ENCODE measurements at places on chromosomes 5 and 9. TPM values are rescaled to one million over a fixed set of nuclear protein-coding genes. Genes with fewer than 3 reads are reported as not detected.

DNA sequence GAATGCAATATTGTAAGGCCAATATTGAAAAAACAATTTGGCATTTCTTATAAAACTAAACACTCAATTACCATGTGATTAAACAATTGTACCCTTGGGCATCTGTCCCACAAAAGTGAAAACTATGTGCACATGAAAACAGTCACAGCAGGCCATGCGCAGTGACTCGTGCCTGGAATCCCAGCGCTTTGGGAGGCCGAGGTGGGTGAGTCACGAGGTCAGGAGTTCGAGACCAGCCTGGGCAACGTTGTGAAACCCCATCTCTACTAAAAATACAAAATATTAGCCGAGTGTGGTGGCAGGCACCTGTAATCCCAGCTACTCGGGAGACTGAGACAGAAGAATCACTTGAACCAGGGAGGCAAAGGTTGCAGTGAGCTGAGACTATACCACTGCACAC, 343.7 kb downstream of the DMRTA1 start:
- H3K27me3 ChIP-seq = no peaks in the 10 kb centered on the region
- no peak overlapping the region for H3K27ac ChIP-seq
- DNase-seq = no peak
- no peaks in the 10 kb centered on the region for H3K4me1 ChIP-seq

Gene BTNL3
- not detected for total RNA-seq

DNA sequence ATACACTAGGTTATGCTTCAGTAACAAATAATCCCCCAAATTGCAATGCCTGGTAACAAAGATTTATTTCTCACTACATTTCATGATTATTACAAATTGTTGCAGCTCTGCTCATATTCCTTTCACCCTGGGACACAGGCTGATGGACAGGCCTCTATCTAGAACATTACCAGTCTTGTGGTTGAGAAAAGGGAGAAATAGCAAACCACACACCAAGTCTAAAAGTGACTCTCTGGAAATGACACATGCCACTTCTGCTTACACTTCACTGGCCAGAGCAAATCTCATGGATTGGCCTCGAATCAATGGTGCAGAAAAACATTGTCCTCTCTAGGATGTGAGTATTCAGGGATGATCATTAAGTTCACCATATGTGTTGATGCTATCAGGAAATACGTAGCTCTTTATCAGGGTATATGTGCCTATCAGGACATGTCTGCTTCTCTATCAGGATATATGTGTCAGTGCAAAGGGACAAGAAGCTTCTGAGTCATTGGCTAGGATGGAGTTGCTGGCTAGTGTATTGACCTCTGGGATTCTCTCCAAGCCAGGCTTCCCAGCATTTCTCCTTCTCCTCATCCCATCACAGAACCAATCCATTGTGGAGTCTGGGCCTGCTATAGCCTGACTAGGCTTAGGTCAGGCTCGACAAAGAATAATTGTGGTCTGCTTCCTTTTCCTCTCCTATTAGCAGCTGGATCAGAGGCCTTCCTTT, 91.1 kb upstream of the CEP78 start:
- DNase-seq = no peak
- no peaks in the 10 kb centered on the region for H3K27me3 ChIP-seq
- no peaks in the 10 kb centered on the region for H3K4me1 ChIP-seq
- no peak overlapping the region for H3K4me3 ChIP-seq

DNA sequence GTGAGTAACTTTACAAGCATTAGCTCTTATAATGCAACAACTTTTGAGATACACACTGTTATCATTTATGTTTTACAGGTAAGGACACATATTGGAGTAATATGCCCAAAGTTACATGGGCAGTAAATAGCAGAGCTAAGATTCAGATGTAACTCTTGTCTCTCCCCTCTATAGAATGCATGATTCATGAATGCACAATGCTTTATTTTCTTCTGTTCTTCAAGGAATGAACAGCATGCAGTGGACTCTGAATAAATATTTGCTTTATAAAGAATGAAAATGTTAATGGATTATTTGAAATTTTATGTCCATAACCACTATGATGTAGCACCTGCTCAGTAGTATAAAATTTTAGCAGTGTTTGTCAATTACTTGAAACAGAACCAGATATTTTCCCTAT, 629.5 kb downstream of the KCTD16 start:
- no peaks in the 10 kb centered on the region for H3K36me3 ChIP-seq
- no peak overlapping the region for H3K27ac ChIP-seq
- no peak overlapping the region for H3K4me3 ChIP-seq
- no peaks in the 10 kb centered on the region for H3K4me1 ChIP-seq
- no peaks in the 10 kb centered on the region for H3K27me3 ChIP-seq

Gene SLC24A2
- total RNA-seq = not detected

DNA sequence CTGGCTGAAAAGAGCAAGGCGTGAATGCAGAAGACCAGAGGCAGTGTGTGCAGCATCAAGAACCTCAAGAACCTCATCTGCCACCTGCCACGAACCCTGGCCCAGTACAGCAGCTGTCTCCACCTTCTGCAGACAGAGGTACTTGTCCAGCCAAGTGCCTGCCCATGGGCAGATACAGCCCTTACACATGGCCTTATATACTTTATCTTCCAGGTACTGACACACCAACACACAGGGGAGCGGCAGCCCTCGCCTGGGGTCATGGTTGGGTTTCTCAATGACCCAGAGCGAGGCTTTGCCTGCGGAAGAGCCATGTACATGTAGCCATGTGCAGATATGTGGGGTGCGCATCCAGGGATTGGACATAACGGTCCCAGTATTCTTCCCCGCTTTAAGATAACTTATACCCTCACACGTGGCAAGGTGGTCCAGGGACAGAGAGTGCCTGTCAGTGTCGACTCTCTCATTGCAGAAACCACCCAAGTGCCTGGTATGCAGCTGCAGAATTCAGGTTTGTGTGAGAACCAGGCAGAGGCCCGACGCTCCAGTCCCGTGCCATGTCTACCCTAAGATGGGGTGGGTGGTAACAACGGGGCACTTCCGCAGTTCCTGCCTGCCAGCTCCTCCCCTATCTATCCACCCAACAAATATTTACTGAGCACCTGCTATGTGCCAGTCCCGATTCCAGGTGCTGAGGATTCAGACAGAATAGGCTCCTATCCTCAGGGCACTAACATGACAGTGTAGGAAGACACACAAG, 206.9 kb downstream of the FSTL4 start:
- no peak overlapping the region for H3K27ac ChIP-seq
- no peaks in the 10 kb centered on the region for H3K4me1 ChIP-seq
- no peak for DNase-seq
- H3K27me3 ChIP-seq = peaks cover 13% of the 10 kb centered on the region
- H3K36me3 ChIP-seq = no peaks in the 10 kb centered on the region
- H3K4me3 ChIP-seq = no peak overlapping the region

DNA sequence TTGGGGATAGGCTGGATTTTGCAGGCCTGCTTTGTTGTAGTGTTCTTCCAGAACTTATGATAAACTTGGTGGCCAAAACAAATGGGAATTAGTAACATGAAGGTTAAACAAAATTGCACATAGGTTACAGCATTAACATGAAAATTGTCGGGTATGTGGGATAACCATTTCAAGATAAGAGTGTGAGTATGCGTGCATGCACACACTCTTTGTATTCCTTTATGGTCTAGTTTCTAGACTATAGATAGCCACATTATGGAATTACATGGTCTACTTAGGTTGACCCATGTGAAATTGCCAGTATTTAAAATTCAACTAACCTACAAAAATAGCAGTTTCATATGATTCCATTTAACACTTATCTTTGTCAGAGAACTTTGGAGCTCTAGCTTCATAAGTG, 1.4 kb downstream of the HMGCR start:
- no peaks in the 10 kb centered on the region for H3K27me3 ChIP-seq
- H3K4me1 ChIP-seq = no peaks in the 10 kb centered on the region
- H3K27ac ChIP-seq = no peak overlapping the region
- peaks cover 3% of the 10 kb centered on the region for H3K36me3 ChIP-seq

GRCh38 chr5:133735346-133735745, 123.0 kb upstream of the FSTL4 start:
- peak; percentile 11 for DNase-seq
- H3K4me3 ChIP-seq = no peak overlapping the region
- no peaks in the 10 kb centered on the region for H3K36me3 ChIP-seq
- no peaks in the 10 kb centered on the region for H3K4me1 ChIP-seq
- no peaks in the 10 kb centered on the region for H3K27me3 ChIP-seq

DNA sequence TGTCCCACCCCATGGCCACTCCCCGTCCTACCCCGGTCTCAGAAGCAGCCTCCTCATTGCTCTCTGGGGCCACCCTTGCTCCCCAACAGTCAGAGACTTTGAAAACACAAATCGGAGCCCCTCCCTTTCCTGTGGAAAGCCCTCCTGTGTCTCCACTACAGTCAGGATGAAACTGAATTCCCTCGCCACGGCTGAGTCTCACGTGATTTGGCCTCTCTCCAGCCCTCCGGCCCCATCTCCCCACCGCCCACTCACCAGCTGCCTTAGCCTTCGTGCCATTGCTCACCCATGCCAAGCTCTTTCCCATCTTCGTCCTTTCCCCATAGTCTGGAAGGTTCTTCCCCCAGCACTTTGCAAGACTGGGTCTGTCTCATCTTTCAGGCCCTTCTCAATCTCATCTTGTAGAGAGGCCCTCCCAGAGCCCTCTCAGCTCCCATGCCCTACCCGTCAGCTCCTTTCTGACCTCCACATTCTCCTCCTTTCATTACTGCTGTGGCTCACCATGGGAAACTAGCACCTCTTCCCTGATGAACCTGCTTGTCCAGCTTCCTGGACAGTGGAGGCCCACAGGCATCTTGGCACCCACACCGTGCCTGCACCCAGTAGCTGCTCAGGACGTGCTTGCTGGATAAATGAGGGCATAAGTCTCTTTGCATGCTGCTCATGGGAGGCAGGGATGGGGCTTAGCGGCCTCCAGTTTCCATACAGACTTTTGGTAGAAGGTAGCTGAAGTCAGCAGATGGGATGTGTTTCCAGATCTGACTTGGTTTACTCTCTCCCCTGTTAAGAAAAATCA, 126.4 kb upstream of the COL5A1 start:
- H3K36me3 ChIP-seq = no peaks in the 10 kb centered on the region
- no peak overlapping the region for H3K4me3 ChIP-seq
- no peaks in the 10 kb centered on the region for H3K27me3 ChIP-seq
- H3K27ac ChIP-seq = no peak overlapping the region
- DNase-seq = peak; percentile 58
- peaks cover 6% of the 10 kb centered on the region for H3K4me1 ChIP-seq

- no peaks in the 10 kb centered on the region for H3K4me1 ChIP-seq
- H3K27me3 ChIP-seq = no peaks in the 10 kb centered on the region
- H3K4me3 ChIP-seq = peak overlapping the region; percentile 81
- H3K27ac ChIP-seq = peak overlapping the region; percentile 100
Observed at GRCh38 chr5:149550594-149551226, 529 bp downstream of the CSNK1A1 start.

Gene IL7R
- 56.9 TPM for total RNA-seq

Gene DOCK8
- not detected for total RNA-seq

DNA sequence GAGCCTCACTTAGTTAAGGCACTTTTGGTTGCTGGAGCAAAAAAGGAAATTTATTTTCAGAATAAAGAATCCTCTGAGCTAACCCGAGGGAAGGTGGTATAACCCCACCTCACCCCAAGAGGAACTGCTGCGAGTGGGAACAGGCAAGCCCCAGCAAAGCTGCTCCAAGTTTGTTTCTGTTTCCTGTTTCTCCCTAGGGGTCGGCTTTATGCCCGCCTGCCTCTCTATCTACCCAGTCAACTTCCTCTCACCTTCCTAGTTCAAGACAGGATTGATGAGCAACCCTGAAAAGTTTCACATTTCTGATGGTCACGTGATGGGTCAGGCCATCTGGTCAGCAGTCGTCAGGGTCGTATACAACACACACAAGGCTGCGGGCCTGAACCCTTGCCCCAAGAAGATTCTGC, 31.1 kb downstream of the TRIO start:
- H3K36me3 ChIP-seq = peaks cover 7% of the 10 kb centered on the region
- peak overlapping the region; percentile 91 for H3K27ac ChIP-seq
- H3K4me3 ChIP-seq = no peak overlapping the region
- H3K27me3 ChIP-seq = no peaks in the 10 kb centered on the region
- DNase-seq = peak; percentile 56
- peaks cover 43% of the 10 kb centered on the region for H3K4me1 ChIP-seq

DNA sequence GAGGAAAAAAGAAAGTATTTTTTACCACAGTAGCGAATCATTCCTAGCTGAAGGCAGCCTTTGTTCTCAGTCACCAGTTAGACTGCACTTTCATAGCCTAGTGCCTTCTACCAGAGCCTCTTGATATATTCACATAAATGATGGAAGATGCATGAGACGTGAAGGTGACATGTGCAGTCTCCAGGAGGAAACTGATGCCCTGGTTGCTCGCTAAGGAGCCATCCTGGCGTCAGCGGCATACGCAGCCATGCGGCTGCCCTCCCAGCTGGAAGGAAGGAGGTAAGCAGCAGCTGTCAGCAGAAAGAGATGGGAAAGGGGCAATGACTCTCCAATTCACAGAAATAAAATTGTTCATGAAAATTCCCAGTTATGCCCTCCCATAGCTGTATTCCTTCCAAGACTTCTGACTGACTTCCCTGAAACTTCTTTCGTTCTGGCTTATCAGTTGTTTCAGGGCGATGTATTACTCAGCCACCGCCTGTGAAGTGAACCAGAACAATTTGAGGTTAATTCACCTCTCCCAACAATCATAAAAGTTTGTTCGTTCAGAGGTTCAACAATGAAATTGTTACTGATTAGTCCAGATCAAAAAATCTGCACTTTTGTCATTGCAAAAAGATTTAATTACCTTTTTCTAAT, 331.2 kb downstream of the NR2F1-AS1 start:
- H3K36me3 ChIP-seq = no peaks in the 10 kb centered on the region
- peaks cover 4% of the 10 kb centered on the region for H3K4me1 ChIP-seq
- DNase-seq = peak; percentile 47
- peak overlapping the region; percentile 41 for H3K4me3 ChIP-seq
- no peaks in the 10 kb centered on the region for H3K27me3 ChIP-seq

Gene TAF11L9
- total RNA-seq = not detected

- no peak for DNase-seq
- H3K36me3 ChIP-seq = peaks cover 56% of the 10 kb centered on the region
- no peak overlapping the region for H3K27ac ChIP-seq
- no peak overlapping the region for H3K4me3 ChIP-seq
Observed at GRCh38 chr9:114355821-114356220, 26.2 kb downstream of the ORM2 start.

Gene ALDH7A1
- total RNA-seq = 40.9 TPM

GRCh38 chr9:126752881-126753670, 51.8 kb upstream of the ZBTB43 start:
- peaks cover 23% of the 10 kb centered on the region for H3K27me3 ChIP-seq
- H3K36me3 ChIP-seq = no peaks in the 10 kb centered on the region
- no peak overlapping the region for H3K27ac ChIP-seq
- DNase-seq = no peak

Gene PCBD2
- total RNA-seq = 2.8 TPM

DNA sequence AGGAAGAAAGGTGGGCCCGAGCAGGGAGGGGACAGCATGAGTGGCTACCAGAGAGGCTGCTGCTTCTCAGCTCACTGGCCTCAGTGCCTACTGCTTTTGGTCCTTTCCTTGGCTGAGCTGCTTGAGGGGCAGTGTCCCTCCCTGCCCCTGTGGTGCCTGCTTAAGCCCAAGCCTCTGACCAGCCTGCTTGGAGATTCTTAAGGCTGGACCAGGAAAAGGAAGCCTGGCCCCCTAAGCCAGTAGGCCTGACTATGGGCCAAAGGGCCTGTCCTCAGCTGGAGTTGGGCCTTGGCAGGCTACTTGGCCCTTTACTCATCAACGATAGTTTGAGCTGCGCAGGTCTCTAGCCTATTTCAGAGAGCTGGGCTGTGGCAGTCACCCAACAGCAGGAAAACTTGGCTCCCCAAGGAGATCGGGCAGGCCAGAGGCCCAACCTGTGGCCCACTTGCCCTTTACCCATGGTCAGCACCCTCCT, 24.9 kb downstream of the TCF7 start:
- H3K4me1 ChIP-seq = peaks cover 13% of the 10 kb centered on the region
- no peaks in the 10 kb centered on the region for H3K27me3 ChIP-seq
- H3K4me3 ChIP-seq = no peak overlapping the region
